ENCODE measurements at places on chromosomes 1 and 21.

GRCh38 chr1:21704145-21704544, 35.0 kb upstream of the RAP1GAP start:
- no peak for DNase-seq

- DNase-seq: no peak
These were observed 21.3 kb upstream of the DHX9 start for GRCh38 chr1:182817802-182818201.

- DNase-seq: peak; percentile 97
These were observed 23.2 kb downstream of the NUAK2 start for GRCh38 chr1:205298191-205298994.

DNA sequence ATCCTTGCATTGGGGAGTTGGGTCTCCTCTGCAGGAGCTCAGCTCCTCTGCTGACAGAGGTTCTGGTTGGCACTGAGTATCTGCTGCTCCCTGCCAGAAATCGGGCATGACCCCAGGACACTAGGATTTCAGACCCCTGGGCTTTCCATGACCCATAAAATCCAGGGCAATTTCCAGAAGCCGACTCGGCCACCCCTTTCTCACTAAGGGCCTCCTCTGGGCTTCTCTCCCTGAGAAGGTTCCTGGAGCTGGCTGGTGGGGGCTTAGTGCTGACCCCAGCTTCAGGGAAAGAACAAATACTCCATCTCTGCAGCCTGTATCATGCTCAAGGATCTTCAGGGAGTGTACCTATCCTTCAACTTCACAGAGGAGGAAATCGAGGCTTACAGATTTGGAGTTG, 603.4 kb downstream of the PTPRU start:
- DNase-seq: no peak

GRCh38 chr1:40425198-40425597, 25.1 kb upstream of the ZFP69B start:
- no peak for DNase-seq

- no peak for DNase-seq
These were observed 1.2 kb downstream of the FCAMR start for GRCh38 chr1:206969090-206969489.

DNA sequence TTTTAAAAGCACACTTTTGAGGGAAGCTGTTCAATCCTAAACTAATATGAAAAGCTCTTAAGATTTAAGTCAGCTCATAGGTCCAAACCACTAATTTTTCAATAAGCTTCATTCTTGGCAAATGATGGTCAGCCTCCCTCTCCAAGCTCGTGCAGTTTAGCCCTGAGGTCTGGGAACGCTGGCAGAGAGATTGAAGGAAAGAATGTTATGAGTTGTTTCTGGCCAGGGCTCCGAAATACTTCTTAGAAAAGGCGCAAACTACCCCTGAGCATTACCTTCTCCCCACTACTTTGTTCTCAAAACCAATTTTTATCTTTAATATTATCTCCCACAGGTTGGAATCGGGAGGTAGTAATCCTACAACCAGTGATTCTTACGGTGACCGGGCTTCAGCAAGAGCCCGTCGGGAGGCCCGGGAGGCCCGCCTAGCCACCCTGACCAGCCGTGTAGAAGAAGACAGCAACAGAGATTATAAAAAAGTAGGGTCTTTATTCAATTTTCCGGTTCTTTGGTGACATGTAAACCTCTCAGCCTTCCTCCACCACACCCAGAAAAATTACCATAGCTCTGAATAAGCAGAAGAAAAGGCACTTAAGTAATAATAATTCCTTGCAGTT, 147.7 kb downstream of the SYT2 start:
- DNase-seq: peak; percentile 71

DNA sequence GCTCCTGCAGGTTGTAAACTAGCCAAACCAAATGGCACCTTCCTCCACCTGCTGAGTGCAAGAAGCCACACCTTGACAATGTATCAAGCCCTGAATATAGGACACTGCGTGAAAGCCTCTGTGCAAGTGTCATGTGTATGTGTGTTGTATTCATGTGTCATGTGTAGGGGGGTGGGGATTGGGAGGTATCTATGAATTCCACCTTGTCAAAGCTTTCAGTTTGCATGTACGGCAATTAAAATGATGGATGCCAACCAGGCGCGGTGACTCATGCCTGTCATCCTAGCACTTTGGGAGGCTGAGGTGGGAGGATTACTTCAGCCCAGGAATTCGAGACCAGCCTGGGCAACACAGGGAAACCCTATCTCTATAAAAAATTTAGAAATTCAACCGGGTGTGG, 19.8 kb downstream of the CD34 start:
- no peak for DNase-seq

DNA sequence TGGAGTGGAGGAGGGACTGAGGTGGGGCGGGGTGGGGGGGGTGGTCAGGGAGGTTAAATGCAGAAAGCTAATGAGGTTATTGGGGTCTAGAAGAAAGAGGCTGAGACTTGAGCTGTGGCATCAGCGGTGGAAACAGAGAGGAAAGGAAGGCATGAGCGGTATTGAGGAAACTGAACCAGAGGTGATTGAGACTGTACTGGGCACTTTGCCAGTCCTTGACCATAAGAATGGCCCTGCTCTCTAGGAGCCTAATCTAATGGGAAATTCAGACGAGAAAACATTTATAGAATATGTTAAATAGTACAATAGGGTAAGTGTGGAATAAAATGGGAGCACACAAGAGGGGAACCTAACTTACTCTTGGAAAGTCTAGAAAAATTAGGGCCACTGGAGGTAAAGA, 23.7 kb downstream of the SLC44A3 start:
- DNase-seq: no peak

DNA sequence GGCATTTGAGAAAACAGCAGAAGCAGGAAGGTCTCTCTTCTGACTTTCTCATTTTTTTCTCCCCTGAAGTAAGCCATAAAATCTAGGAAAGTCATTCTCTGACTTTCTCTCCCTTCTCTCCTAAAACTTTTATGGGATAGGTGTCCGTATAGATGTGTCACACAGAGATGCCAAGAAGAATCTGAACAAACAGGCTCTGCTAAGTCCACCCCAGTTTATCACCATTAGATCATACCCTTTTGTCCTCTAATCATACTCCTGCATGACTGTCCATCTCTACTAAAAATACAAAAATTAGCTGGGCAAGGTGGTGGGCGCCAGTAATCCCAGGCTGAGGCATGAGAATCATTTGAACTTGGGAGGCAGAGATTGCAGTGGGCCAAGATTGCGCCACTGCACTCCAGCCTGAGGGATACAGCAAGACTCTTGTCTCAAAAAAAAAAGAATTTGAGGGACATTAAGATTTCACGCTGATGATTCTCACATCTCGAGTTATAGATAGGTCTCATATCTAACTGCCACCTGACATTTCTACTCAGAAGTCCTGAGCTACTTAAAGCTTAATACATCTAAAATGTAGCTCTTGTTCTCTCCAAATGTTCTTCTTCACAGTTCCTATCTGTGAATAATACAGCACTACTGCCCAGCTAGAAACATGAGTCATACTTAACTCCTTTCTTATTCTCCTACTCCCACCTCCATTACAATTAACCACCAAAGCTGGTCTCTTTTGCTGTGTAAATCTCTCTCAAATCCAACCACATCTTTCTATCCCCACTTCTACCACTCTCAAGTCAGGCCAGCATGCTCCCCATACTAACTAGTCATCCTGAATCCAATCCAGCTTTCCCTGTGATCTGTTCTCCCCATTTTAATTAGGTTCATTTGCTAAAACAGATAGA, 47.7 kb downstream of the ZNF644 start:
- DNase-seq: peak; percentile 66

- no peak for DNase-seq
These were observed 34.7 kb upstream of the COL6A2 start for GRCh38 chr21:46063227-46063626.

DNA sequence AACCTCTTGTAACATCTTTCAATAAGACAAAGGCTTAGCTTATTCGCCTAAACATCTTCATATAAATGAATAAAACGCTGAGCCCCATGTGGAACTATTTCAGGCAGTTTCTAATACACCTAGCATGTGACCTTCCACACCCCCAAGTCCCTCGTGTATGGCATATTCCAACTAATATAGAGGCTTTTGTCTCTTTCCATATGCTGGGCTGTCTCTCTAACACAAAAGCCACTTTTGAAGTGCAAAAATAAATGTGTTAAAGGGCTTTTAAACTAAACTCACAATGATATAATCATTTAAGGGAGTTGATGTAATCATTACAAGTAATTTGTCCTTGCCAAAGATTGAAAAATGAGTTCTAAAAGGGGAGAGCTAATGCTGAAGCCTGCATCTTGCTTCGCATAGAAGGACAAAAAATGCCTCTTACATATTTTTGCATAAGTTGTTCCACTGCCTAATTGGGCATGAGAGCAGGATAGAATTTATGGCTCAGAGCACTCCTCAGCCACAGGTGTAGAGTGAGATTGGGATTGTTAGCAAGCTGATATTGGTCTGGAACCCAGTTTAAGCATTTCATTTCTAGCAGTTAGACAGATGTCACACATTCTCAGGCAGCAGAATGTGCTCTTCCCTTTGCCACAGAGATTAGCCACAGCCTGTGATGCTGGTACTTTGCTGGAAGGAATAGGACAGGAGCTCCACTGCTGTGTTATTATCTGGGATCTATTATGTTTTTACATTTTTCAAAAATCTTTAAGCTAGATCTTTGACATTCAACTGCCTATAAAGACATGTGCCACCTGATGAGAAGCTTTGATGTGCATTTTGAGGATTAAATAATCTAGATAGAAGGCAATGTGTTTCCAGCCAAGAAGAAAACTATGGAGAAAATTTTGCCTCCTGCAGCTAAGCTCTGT, 1044.4 kb downstream of the ADGRL2 start:
- no peak for DNase-seq

DNA sequence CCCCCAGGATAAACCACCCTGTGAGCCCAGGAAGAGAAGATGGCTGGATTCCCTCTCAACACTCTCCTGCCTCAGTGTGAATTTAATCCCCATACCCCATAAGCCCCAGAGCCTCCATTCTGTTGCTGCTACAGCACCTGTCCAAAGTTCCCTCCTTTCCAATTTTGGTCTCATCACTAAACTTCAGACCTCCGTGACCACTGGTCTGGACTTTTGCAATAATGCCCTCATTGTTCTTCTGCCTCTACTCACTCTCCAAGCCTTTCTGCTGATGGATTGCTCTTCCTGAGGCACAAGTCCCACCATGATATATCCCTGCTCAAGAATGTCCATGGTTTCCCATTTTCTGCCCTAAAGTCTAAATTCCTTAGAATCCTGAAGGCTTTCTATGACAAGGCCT, 83.2 kb downstream of the CD58 start:
- DNase-seq: no peak

- DNase-seq: peak; percentile 30
These were observed 69.6 kb downstream of the LACTBL1 start for GRCh38 chr1:22903113-22903512.

DNA sequence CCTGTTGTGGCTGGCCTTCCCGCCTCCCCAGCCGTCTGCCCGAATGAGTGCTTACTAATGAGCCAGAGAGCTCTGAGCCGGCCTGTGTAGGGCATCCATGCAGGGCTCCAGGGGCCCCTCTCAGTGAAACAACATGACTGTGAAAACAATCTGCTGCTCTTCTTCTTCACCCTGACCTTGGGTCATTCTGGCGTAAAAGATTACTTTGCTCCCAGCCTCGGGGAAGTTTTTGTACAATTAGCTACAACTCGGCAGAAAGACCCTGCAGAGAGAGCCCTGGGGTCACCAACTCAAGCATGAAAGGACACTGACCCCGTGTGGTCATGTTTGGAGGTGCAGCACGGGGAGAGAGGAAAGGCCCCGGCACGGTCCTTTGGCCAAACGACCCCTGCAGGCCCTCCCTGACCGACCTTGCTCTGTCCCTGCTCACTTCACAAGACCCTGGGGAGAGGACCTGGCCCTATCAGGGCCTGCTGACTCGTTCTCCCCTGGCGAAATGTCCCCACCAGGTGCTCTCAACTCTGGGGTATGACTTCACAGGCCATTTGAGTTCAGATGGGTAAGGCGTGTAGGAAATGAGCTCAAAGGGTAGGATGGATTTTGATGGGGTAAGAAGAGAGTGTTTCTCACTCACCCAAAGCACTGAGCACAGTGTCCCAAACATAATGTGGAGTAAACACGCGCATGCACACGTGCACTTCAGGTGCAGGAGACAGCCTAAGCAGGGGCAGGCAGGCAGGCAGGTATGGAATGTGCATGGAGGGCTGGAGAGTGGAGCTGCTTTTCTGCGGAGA, 22.9 kb upstream of the FAM20B start:
- peak; percentile 65 for DNase-seq

GRCh38 chr1:234593771-234594504, 16.0 kb downstream of the IRF2BP2 start:
- DNase-seq: no peak

GRCh38 chr1:23222331-23222730, 5.0 kb upstream of the HTR1D start:
- DNase-seq: no peak

- no peak for DNase-seq
These were observed 253.2 kb downstream of the NPHP4 start for GRCh38 chr1:5738911-5739462.

- DNase-seq: peak; percentile 34
These were observed 90.7 kb downstream of the MRPL37 start for GRCh38 chr1:54290506-54291184.

DNA sequence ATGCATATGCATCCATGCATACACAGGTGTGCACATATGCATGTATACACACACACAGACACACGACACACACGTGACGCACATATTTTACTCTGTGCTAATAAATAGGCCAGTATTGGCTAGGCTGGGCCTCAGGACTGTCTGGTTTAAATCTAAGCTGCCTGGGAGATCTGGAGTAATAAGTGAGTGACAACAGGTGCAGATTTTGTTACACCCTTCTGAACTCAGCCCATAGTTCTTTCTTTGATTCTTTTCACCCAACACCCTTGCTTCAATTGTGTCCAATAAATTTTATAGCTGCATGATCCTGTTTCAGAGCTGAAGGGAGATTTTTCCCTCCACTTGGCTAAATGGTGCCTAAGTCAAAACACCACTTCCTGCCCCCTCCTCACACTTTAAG, 132.8 kb downstream of the FGGY start:
- no peak for DNase-seq

DNA sequence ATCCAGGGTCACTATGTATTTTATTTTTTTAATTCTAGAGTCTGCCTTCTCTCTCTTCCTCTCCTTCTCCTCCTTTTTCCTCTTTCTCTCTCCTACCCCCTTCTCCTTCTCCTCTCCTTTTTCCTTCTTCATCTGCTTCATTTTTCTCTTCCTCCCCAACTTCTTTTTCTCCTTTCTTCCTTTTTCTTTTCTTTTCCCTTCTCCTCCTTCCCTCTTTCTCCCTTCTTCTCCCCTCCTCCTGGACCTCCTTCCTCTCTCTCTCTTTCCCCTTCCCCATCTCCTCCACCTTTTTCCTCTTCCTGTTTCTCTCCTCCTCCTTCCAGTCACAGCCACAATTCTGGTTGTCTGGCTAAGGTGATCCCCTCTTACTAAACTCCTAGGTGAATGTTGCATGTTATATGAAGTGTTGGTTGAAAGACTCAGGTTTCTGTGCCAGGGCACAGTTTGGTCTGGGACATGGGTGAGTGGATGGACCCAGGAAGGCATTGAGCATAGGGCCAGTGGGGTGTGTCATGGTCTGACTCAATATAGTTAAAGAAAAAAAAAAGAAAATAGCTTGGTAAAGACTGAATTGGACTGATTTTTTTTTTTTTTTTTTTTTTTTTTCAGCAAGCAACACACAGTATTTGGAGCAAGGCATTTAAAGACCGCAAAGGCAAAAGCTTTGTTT, 266.9 kb downstream of the TGFB2 start:
- no peak for DNase-seq

- peak; percentile 22 for DNase-seq
These were observed 51.0 kb downstream of the CASQ2 start for GRCh38 chr1:115717541-115717940.

Measured in fibroblast of the aortic adventitia (primary cell).